Stomach (tissue), 19 donors: ENCODE measurements at places on chromosomes 11 and 22. TPM values are rescaled to one million over a fixed set of nuclear protein-coding genes. Genes with fewer than 3 reads are reported as not detected.

Gene OTOG
- not detected for total RNA-seq

Gene OR8G1
- not detected for total RNA-seq

Gene CCDC116
- total RNA-seq, result not detected

Gene OR5J2
- total RNA-seq, result not detected

Gene LMO1
- not detected for total RNA-seq

Gene MISFA
- total RNA-seq, result not detected

Gene TBX1
- total RNA-seq, result not detected

Gene DGAT2
- total RNA-seq, result 0.45 TPM

Gene CATSPERZ
- 11.3 TPM for total RNA-seq

Gene CYTH4
- not detected for total RNA-seq

Gene KRTAP5-8
- not detected for total RNA-seq

Gene VPREB1
- total RNA-seq, result not detected

Gene CARD18
- not detected for total RNA-seq

Gene NCF4
- total RNA-seq, result 32.1 TPM

Gene GTSE1
- 4.0 TPM for total RNA-seq

Gene KRTAP5-7
- not detected for total RNA-seq

Gene ALKBH8
- 10.5 TPM for total RNA-seq

Gene MCHR1
- total RNA-seq, result not detected

Gene ANO1
- total RNA-seq, result 20.1 TPM

Gene UEVLD
- total RNA-seq, result 40.6 TPM

Gene GPHA2
- not detected for total RNA-seq

Gene IGLL1
- 0.55 TPM for total RNA-seq

Gene SLC3A2
- total RNA-seq, result 113 TPM

Gene IL18
- total RNA-seq, result 9.6 TPM

Gene HBG2
- total RNA-seq, result not detected

Gene APOL4
- total RNA-seq, result 13.2 TPM

Gene JHY
- total RNA-seq, result 2.9 TPM

Gene SMC1B
- total RNA-seq, result not detected

Gene RPS13
- total RNA-seq, result 810 TPM

Gene MUC5AC
- 266 TPM for total RNA-seq

Gene SSTR3
- not detected for total RNA-seq
